ENCODE measurements at places on chromosomes 3 and 15.

- peak; percentile 71 for DNase-seq
These were observed 3.3 kb upstream of the ITPKA start for GRCh38 chr15:41490355-41490754.

DNA sequence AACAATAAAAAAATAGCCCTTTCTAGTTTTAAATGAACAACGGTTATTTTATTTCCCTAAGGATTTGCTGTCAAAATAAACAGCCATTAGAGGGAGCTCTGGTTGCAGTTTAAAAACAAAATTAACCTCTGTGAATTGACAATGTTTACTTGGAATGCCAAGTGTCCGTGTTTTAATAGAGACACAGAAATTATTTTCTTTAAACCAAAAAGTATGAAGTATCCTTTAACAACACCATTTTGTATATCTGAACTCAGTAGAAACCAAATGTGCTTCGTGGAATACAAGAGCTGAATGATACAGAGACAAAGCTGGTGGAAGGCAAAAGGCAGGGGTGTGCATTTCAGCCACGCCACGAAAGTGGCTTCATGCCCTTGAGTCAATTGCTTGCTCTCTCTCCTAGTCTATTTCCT lies 74.4 kb downstream of the MOBP start:
- no peak for DNase-seq

DNA sequence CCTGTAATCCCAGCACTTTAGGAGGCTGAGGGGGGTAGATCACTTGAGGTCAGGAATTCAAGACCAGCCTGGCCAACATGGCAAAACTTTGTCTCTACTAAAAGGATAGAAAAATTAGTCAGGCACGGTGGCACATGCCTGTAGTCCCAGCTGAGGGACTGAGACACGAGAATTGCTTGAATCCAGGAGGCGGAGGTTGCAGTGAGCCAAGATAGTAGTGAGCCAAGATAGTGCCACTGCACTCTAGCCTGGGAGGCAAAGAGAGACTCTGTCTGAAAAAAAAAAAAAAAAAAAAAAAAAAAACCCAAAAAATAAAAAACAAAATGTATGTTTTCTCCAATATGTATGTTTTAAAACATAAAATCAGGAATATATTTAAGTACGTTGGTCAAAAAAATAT lies 16.3 kb downstream of the TARS3 start:
- DNase-seq: no peak

DNA sequence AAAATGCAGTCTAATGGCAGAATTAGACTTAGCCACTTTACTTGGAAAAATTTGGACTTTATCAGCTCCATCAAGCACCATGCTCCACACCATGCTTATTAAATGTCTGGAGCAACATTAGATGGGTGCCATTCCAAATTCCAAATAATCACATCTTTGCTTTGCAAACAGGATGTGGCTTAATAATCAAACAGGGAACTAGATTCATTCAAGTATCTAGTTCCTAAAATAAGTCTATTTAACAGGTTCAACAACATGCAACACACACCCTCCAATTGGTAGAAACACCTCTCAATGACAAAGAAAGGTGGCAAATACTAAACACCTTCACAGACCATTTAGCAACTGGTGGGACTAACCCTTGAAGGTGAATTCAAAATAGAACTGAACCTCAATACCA lies 3.5 kb downstream of the HEXA start:
- no peak for DNase-seq

GRCh38 chr3:126859415-126860246 lies 123.3 kb upstream of the PLXNA1 start:
- DNase-seq: no peak

- DNase-seq: no peak
These were observed 368.2 kb downstream of the IL20RB start for GRCh38 chr3:137325934-137326333.

- no peak for DNase-seq
These were observed 196.1 kb downstream of the ADAMTSL3 start for GRCh38 chr15:83850015-83850414.

DNA sequence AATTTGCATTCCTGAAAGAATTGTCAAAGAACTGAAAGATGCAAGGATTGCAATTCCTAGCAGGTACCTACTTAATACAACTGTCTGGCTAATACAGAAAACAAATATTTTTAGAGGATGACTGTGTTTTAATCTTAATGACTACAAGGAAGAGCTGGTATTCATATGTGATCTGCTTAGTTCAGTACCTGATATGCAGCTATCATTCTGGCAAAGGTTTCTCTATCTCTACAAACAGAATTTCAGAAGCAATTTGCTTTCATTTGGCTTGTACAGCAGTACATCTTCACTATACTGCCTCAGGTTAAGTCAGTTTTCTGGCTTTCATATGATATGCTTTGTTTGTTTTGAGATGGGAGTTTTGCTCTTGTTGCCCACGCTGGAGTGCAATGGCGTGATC lies 51.3 kb downstream of the TBL1XR1 start:
- DNase-seq: no peak

DNA sequence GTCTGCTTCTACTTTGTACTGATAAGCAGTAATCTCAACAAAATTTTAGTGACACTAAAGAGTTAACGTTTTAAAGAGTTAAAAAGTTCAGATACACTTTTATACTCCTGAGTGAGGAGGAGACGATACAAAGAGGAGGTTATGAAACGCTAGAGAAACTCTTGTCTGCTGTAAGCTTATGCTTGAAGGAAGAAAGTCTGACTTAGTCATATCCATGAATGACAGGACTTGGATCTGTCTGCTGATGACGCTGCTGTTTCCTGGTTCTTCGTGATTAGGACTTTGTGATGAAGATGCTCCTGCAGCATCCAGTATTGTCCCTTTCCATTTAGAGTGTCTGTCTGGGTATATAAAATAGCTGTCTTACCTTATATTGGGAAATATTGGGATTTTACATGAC lies 15.8 kb downstream of the TCF12 start:
- DNase-seq: no peak

DNA sequence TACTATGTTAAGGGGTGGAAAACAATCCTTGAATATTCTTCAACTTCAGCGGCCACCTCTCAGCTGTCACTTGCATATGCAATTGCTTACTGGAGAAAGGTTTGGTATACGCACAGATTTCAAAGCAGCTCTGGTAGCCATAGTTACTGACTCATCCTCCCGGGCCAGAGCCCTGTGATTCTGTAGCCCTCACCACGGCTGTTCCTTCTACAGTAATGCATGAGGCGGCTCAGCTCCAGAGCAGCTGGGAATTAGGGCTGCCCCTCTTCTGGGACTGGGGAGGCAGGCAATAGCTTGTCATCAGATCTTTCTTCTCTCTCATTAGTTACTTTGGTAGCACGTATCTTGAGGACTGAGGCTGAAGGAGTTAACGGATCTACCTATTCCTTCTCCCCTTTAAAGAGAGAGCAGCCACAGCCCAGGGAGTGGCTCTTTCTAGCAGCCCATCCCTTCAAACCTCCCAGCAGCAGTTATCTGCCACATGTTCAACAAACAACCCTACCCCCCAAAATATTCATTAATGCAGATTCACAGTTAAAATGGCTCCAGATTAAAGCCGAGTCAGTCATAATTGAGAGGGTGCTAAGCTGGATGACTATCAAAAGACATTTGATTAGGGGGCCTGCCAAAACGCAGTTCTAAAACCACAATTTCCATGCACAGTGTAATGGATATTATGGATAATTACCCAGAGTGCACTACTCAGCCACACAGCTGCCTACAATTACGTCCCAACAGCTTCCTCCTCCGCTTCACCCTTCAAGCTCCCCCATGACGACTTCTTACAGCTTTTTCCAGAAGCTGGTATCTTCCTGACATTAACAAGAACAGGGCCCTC lies 54.7 kb downstream of the ETV5 start:
- DNase-seq: no peak

- no peak for DNase-seq
These were observed 1.3 kb downstream of the SLC7A14 start for GRCh38 chr3:170584585-170585007.

- DNase-seq: no peak
These were observed 10.7 kb downstream of the BMF start for GRCh38 chr15:40097968-40098476.

GRCh38 chr15:65525622-65526021 lies 4.6 kb upstream of the HACD3 start:
- DNase-seq: no peak

- DNase-seq: peak; percentile 12
These were observed 105.0 kb downstream of the SSR3 start for GRCh38 chr3:156449710-156450574.

- DNase-seq: no peak
These were observed 34.3 kb downstream of the ZMAT3 start for GRCh38 chr3:179037351-179037750.

- DNase-seq: no peak
These were observed 4.0 kb upstream of the DAG1 start for GRCh38 chr3:49466085-49466484.

DNA sequence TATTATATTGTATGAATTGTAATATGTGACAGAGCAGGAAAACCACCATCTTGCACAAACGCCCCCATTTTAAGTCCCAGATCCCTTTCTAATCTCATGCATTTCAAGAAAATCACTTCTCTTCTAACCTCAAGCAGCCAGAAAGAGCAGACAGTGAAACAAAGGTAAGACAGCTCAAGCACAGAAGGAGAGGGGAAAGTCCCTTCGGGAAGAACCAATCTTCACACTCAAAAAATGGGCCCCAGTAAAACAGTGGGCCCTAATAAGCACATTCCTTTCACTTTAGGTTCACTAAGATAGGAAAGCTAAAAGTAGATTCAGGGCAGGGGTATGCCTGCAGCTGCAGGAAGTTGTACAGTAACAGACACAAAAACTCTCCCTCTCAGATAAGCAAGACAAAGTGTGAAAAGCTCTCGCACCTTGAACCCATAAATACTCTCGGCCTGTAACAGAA lies 1268.7 kb downstream of the SI start:
- no peak for DNase-seq
